Activated CD4-positive, alpha-beta memory T cell treated with anti-CD3 and anti-CD28 coated beads for 36 hours (primary cell): ENCODE measurements at places on chromosomes 2 and 18.

DNA sequence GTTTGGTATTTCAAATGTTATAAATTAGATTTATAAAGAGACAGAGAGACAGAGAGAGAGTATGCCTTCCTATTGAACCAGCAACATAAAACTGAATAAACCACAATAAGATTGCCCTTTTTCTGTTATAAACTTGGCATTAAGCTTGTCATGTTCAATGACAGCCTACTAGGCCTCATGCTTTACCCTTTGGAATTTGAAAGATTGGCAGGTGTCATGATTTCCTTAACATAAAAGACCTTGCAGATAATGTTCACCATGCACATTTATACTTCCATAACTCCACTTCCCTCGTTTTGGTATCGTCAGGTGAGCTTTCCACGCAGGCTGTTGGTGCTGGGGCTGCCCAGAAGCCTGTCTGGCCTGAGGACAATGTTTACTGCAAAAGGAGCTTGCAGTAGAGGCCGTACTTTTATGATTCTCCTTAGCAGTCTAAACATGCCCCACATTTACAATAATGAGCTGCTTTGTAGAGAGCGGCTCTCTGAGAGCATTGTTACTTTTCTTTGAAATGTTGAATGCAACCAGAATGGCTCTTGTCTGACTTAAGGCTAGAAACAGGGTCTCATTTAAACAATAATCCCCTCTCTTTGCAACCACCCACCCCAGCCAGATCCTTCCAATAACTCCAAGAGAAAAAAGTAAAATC, 379.1 kb upstream of the ATP5MC3 start:
- DNase-seq: no peak

DNA sequence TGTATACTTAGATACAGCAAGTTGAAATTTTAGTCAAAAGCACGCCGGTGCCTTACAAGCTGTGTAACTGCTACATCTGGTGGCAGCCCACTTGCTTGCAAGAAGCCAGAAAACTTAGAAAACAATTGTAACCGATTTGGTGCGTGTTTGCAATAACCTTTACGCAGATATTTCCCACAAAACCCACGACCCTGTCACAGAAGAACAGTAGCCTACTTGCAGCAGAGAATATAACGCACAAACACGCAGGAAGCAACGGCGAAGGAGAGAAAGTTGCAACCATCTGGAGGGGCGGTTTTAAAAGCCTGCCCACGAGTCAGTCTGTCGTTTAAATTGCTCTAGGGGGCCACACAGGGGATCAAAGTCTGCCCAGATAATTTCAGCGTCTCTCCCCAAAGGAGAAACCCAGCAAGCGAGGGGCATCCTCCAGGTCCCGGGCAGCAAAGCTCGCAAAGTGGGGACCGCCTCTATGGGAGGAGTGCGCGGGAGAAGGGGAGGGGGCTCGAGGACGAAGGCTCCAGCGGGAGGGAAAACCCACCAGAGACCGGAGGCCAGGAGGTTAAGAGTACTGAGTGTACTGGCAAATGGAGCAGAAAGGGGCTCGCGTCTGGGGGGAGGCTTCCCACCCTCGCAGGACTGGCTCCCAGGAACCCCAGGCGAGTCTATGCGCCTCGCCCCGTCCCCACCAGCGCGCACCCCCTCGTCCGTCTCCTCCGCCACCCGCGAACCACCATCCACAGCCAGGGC, 1.1 kb downstream of the TLK1 start:
- DNase-seq: peak; percentile 63

DNA sequence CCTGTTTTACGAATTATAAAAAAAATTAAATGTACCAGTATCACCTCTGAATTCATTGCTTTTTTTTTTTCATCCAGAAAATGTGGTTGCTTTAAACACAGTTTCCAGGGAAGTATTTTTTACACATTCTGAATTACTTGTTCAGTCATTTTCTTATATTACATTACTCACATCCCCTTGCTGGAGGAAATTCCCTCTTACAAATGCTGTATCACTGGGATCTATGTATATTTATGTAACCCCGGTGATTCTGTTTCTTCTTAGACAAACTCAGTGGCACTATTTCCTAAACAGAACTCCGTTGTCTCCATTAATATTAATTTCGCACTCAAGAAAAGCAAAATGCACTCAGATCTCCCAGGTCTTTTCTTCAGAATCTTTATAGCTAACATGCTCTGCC, 1078.5 kb upstream of the ZEB2 start:
- DNase-seq: no peak

GRCh38 chr2:161609930-161610329, 14.3 kb upstream of the SLC4A10 start:
- DNase-seq: no peak

- DNase-seq: no peak
Measured at GRCh38 chr2:60898567-60898966, 17.2 kb downstream of the REL start.

GRCh38 chr2:72040629-72041571, 106.8 kb downstream of the CYP26B1 start:
- no peak for DNase-seq

DNA sequence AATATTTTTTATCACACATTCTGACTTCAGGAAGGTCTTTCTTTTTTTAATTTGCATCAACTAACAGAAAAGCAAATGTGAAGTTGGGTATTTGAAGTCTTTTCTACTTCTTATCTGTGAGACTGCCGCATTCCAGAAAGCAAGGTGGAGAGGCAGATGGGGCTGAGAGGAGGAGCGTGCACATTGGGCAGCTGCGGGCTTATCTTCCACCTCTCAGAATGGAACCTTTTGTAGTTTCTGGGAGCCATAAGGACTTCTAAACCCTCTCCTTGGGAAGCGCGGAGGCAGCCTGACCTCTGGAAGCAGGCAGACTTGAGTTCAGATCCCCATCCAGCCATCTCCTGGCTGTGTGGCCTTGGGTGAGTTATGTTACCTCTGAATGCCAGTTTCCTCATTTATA, 3.9 kb downstream of the MAPRE3 start:
- no peak for DNase-seq

GRCh38 chr2:101106453-101107181, 44.6 kb downstream of the TBC1D8 start:
- DNase-seq: no peak

DNA sequence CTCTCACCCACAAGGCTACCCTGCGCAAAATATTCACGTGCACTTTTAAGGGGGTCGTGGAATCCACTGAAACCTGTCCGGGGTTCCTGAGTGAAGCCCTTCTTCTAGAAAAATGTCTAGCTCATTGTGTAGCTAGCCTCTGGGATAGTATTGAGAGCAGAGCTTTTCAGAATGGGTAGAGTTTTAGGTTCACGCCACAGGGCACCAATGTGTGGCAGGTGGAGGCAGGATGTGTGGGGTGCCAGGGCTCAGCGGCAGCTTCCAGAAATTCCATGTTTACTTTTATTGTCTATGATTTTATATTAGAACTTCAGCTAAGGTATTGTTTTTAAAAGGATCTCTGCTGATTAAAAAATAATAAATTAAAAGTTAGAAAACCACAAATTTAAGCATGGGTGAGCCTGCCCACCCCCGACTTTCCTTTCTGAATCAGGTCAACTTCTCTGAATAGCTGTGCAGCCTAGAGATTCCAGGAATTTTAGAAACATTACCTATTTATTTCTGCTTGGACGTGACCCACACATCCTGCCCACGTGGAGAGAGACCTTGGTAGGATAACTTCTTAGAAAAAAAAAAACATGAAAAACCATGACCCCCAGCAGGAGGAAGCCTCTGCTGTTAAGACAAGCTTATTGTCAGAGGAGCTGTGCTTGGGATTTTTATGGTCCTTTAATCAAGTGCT, 163.7 kb downstream of the CTIF start:
- DNase-seq: no peak

DNA sequence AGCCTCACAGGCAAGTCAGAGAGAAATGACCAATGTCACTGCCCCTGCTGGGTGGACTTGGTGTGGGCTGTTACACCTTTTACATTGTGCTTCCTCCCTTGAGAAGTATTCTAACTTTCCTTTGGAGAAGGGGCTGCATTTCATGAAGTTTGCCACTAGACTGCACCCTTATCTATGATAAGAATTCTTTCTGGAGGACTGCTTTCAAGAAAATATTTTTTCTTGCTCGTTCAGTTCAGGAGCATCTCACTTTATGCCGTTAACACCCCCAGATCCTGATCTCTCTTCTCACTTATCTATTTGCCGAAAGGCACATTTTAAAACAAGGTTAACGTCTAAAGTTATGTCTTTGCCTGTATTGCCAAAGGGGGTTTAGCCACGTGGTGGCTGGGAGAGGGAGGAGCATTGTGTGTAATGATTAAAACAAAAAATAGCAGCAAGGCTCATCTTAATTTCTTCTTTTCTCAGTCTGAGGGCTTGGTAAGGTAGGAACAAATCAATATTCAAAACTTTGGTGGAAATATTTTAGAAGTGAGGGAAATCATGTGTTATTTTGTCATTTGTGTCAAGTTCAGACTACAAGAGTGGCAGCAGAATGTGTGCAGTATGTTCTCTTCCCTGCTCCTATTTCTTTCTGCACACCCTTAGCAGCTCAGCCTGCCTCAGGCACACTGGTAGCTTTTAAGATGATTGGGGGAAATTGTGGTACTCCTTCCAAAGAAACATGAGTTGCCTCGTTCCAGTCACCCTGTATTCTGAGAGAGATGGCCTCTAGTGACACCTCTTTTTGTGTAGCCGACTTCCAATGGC, 1.6 kb upstream of the IGFBP5 start:
- DNase-seq: no peak

DNA sequence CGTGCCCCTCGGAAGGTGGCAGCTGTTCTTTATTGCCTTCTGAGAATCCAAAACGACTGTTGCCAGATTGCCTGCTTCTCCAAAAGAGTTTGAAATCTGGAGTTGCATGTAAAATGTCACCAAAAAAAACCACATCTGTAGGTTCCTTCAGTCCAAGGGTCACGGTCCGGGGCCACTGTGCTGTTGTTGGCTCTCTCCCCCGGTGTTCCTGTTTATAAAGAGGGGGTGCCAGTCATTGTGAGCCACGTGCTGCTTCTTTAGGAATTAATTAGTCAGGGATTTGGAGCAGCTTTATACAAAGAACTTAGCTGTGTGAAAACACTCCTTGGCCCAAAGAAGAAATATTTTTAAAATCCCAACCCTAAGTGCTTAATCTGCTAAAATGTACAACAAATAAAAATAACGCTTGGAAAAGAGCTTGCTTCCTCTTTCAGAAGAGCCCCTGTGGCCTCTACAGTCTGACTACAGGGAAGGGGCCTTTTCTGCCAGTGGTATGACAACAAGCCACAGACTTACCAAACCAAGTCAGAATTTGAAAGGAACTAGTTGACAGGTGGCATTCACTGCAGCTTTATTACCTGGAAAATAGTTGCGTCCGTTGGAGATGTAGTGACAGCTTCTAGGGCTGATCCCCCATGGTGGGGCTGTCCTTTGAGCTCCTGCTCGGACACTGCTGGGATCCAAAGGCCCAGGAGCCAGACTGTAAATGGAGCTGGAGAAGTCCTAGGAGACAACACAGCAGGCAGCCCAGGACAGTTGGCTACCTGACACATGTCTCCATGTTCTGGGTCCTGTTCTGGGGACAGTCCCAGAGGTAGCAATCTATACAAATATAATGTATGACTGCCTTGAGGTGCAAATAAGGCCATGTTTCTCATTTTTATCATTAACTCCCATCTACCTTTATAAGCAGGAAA, 84.5 kb upstream of the SLC1A4 start:
- DNase-seq: no peak

- DNase-seq: no peak
Measured at GRCh38 chr2:160351956-160352355, 141.7 kb downstream of the RBMS1 start.

DNA sequence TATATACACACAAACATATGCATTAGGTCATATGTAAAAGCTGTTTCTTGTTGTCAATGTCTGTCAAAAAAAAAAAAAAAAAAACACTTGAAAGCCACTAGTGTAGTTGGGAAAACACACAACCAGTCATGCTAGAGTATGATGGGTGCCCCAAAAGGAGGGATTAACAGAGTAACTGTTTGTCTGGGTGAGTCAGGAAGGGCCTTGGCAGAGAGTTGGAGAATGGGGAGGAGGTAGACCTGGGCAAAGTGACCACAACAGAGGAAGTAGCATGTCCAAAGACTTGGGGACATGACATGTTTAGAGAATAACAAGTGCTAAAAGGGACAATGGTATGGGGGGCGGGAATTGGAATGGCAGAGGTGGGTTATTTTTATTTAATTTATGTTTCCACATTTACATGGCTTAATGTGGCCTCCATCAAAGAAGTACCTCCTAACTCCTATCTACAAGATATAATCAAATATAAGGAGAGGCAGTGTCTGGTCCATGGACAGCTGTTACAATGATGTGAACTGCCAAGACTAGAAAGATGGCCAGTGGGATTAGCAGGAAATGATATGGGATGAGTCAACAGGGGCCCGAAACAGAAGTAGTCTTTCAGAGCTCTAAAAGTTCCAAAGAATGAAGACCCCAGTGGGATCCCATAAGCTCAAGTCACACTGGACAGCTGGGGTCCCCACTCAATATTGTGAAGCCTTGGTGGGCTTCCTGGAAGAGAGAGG, 99.9 kb upstream of the ZFP36L2 start:
- no peak for DNase-seq
